ENCODE measurements at places on chromosomes 12 and 14. TPM values are rescaled to one million over a fixed set of nuclear protein-coding genes. Genes with fewer than 3 reads are reported as not detected.

The CCDC92 gene
- 22.9 TPM for total RNA-seq

The ANKS1B gene
- not detected for total RNA-seq

The PLCZ1 gene
- total RNA-seq, result not detected

The ACVRL1 gene
- total RNA-seq, result 933 TPM

The PLEKHG3 gene
- total RNA-seq, result 13.9 TPM

The GYS2 gene
- total RNA-seq, result not detected

The WNT5B gene
- total RNA-seq, result 9.6 TPM

DNA sequence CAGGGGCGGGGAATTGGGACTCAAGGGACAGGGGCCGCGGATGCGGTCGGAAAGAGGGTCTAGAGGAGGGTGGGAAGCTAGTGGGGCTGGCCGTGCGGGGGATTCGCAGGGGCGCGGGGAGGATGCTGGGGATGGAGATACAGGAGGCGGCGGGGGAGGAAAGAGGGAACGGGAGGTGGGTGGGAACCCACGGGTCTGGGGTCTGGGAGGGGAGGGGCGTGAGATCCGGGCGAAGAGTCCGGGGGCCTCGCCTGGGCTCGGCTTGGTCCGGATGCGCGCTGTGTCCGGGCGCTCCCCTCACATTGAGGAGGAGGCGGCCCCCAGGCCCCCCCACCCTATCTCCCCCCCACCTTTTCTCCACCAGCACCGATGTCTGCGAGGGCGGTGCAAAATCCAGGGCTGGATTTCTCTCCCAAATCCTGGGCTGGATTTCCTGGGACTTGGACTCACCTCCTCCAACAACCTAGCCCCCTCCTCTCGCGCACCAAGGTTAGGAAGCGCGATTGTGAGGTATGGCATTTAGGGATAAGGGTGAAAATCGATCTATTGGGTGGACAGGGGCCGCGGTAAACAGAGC is at the start of gene AGAP2:
Gene AGAP2 (minus strand): TSS at position 82 of the 577 bp plus-strand sequence. CDS start 496 bp downstream, outside the sequence.
- DNase-seq, result no peak

- no peak for DNase-seq
Observed at GRCh38 chr12:131815131-131815530, 13.1 kb upstream of the MMP17 start.

DNA sequence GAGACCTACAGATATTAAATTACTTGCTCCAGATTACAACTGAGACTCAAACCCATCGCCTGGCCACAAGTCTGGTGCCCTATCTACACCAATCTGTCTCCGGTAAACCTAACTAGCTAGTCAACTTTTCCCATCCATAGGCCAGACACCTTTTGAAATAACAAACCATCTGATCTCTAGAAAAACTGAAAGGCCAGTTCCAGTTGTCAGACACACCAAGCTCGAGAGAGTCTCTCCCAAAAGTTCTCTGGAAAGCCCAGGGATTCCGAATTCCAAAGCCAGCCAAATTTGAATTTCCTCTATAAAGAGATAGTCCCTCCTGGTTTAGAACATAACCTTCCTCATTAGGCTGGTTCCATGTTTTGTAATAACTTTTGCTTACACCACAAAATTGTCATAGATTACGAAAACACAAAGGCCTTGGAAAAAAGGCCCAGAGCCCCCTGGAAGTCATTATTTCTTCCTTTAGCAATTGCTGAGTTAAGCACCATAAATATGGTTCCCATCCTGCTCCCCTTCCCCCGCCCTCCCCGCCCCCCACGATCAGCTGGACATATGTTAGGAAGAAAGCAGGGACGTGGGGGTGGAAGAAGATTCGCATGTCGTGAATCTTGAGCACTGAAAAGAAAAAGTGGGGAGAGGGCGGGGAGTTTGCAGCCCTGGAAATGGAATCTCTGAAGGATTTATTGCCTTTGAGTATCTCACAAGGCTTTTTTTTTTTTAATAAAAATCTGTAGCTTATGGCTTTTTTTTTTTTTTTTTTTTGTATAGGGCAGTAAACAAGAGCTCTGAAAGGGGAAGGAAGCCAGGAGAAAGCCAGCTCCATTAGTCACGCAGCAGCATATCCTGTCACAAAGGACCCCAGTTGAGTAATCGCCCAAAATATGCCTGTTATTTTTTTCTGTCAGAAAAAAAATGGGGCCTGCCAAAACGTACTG is 110.4 kb downstream of the ZFP36L1 start:
- DNase-seq, result peak; percentile 84

DNA sequence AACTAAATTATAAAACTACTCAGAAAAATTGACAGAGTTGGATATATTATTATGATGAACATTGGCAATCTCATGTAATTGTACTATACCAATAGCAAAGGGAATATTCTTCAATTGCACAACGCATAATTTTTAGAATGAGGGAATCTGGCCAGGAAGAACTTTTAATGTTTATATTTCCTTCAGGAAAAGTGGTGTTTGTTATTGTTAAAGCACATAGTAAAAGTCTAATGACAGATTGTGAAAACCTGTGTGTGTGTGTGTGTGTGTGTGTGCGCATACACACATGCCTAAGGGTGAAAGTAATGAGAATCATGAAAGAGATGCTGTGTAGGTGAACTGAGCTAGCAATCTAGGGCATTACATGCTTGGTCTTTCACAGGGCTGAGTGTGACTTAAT is 877.7 kb downstream of the SLC6A15 start:
- DNase-seq, result no peak

- no peak for DNase-seq
Observed at GRCh38 chr12:6532927-6533652, 1.2 kb upstream of the GAPDH start.

DNA sequence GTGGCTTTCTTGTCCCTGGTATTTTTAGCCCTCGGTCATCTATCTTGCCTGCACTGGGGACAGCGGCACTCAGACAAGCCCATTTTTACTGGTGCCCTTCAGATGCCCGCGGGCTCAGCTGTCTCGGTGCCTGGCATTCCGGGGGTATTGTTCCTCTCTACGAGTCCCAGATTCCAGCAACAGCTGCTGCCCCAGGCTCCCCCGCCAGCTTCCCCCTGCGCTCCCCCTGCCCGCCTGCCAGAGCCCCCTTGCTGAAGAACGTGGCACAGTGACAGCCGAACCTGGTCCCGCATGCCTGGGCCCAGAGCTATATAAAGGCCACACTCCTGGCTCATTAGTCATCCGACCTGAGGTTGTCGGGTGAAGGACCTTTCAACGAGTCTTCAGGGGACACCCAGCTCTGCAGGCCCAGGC is 10.9 kb upstream of the MYL2 start:
- no peak for DNase-seq

- DNase-seq, result no peak
Observed at GRCh38 chr14:34325493-34325892, 136.5 kb downstream of the SPTSSA start.

- DNase-seq, result peak; percentile 74
Observed at GRCh38 chr12:19572920-19573558, 133.7 kb downstream of the AEBP2 start.

DNA sequence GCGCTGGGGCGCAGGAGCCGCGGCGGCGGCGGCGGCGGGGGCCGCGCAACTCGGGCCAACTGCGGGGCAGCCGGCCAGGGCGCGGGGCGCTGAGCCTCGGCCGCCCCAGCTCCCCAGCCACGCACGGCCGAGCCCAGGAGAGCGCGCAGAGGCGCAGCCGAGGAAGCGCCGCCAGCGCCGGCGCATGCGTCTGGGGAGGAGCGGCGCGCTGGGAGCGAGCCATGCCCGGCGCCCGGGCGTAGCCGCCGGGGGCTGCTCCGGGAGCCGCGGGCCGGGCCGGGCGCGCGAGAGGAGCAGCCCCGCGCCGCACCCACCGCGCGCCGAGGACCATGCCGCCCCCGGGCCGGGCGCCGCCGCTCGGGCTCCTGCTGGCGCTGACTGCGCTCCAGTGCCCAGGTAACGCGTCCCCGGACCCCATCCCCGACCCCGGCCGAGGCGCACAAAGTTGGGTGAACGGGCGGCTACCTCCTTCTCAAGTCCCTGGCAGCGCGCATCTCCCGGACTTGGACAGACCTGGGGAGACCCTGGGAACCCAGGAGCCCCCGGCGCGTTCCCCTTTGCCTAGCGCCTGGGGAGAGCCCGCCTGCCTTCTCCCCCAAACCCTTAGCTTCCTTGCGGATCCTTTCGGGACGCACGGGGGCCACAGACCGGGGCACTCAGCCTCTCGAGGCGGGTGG is 121.4 kb downstream of the AACS start:
- no peak for DNase-seq

- DNase-seq, result peak; percentile 37
Observed at GRCh38 chr12:19431407-19432308, 7.6 kb upstream of the AEBP2 start.

GRCh38 chr12:48122065-48122834 is 3.1 kb downstream of the PFKM start:
- DNase-seq, result no peak

- DNase-seq, result no peak
Observed at GRCh38 chr14:51581017-51581881, 70.5 kb upstream of the FRMD6 start.

- DNase-seq, result no peak
Observed at GRCh38 chr14:64508215-64508776, 3.7 kb downstream of the ZBTB1 start.
